ENCODE measurements at places on chromosomes 3 and 15.

DNA sequence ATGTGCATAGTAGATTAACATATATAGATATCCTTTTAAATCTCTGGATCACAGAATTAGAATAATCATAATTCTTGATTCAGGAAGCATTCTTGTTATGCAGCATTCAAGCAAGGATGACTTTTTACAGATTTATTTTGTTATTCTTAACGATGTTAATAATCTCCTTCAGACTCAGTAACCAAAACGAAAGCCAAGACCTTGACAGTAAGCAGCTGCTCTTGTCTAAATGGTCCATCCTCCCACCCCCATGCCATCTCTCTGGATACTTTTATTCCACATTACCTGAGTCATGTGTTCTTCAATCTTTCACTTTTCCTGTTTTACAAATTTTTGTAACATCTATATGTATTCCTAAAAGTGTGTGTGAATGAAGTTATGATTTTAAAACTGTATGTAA lies 33.3 kb upstream of the GPR171 start:
- no peak for DNase-seq

GRCh38 chr3:30657914-30658313 lies 51.5 kb downstream of the TGFBR2 start:
- DNase-seq, result no peak

- peak; percentile 3 for DNase-seq
Measured at GRCh38 chr3:74267588-74268184, 346.8 kb downstream of the CNTN3 start.

- no peak for DNase-seq
Measured at GRCh38 chr3:23576379-23576959, 229.3 kb upstream of the UBE2E1 start.

DNA sequence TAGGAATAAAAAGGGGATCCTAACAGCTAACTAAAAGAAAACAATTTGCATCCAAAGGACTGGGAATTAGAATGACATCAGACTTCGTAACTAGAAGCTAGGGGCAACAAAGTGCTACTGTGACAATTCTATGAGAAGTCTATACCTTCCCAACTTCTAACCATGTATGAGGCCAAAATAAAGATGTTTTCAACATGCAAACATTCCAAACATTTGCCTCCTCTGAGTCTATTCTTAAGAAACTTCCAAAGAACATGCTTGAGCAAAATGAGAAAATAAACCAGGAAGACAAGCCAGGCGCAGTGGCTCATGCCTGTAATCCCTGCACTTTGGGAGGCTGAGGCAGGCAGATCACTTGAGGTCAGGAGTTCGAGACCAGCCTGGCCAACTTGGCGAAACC lies 13.1 kb upstream of the RNF7 start:
- no peak for DNase-seq

GRCh38 chr3:47161983-47162696 lies 1.8 kb downstream of the SETD2 start:
- no peak for DNase-seq

DNA sequence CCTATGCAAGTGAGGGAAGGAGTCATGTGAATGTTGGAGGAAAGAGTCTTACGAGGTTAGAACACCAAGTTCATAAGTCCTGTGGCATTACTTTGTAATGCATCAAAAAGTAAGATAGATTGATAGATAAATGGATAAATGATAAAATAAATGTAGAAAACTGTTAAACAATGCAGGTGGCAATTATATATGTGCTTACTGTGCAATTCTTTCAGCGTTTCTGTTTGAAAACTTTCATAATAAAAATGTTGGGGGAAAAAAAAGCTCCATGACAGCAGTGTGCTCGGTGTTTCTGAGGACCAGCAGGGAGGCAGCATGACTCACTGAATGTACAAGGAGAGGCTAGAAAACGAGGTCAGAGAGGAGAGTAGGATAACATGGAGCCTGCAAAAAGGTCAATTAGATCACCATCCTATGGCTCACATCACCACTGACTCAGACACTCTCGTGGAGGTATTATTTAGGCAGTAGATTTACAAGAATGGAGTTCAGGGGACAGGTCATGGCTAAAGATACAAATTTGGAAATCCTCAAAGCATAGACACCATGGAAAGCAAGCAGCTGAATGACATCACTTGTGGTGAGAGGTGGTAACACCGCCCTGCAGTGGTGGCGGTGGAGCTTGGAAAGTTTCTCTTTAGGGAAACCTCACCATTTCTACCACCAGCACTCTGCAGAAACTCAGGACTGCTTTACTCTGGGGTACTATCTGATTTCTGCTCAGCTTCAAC lies 219.8 kb downstream of the CTNNB1 start:
- DNase-seq, result no peak

- DNase-seq, result no peak
Measured at GRCh38 chr3:1404270-1404962, 311.6 kb downstream of the CNTN6 start.

DNA sequence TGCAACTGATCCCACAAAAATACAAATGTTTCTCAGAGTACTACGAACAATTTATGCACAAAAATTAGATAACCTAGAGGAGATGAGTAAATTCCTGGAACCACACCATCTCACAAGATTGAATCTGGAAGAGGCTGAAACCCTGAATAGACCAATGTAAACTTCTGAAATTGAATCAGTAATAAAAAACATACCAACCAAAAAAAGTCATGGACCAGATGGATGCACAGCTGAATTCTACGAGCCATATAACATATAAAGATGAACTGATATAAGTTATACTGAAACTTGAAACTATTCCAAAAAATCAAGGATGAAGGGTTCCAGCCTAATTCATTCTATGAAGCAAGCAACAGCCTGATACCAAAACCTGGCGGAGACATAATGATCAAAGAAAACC lies 336.3 kb downstream of the PYDC2 start:
- no peak for DNase-seq

- DNase-seq, result no peak
Measured at GRCh38 chr3:49610666-49611280, 56.5 kb downstream of the BSN start.

- no peak for DNase-seq
Measured at GRCh38 chr3:69695933-69696332, 43.3 kb upstream of the MITF start.

DNA sequence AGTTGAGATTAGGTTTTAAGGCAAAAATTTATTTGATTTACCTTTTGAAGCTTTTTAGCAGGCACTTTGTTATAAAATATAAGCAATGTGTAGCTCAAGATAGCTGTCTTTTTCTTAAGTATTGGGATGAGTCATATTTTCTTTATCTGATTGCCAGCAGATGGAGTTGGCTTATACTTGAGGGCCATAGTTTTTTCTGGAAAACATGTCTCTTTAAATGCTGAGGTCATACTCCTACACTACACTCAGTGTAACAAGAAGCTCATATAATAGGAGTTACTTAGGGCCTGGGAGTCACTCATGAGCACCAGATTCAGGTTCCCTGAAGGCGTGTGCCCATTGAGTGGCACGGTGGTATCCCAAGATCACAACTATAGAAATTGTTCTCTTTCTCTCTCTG lies 579.8 kb downstream of the EDEM1 start:
- DNase-seq, result no peak

DNA sequence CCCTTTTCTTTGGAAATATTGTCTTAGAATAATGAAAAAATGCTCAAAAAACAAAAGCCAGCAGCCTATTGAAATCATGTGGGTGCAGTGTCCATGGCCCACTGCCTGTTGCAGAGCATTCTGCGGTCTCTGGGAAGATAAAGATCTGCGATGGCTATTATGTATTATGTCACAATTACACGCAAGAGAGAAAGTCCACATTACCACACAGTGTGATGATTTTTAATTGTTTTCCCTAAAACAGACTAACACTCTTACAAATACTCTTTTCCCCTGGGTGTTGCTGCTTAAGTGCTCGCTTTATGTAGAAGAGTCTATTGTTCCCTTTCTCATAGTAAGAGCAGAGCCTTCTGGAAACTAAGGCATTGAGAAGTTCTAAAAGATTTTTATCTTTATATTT lies 32.2 kb downstream of the SSR3 start:
- DNase-seq, result no peak

DNA sequence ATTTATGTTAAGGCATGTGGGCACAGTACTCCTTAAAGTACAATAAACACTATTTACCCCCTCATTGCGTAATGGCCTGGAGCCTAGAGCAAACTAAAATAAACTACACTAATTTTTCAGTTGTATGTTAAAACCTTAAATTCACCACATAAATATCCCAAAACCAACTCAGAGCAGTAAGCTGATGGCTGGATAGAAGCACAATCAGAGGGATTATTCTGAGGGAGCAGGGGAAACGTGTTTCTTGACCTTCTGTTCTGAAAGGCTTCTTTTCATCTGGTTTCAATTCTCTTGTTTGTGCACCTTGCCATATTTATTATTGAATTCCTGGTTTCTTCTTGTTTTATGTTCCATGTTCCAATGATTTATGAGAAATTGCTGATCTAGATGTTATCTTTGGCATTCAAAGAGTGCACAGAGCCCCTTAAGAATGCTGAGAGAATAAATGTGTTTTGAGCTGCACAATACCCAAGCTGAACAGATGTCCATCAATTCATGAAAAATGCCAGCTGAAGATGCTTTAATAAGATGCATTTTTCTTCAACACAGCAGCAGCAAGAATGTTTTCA lies 29.6 kb downstream of the RPL22L1 start:
- no peak for DNase-seq

DNA sequence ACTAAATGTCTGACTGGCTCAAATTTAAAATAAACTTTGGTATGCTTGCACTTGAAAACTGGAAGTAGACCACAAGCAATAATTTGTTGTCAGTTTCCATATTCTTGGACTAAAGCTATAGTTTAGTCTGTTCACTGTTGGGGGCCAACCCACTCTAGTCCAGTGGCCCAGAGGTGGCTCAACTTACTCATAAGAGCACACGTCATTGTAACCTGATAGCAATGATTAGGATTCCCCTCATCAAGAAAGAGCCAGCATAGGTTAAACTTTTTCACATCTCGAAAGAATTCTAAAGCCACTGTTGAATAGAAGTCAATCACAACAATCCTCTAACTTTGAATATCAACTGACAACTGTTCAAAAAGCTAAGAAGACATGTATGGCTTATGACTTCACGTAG lies 147.0 kb downstream of the MEIS2 start:
- no peak for DNase-seq

DNA sequence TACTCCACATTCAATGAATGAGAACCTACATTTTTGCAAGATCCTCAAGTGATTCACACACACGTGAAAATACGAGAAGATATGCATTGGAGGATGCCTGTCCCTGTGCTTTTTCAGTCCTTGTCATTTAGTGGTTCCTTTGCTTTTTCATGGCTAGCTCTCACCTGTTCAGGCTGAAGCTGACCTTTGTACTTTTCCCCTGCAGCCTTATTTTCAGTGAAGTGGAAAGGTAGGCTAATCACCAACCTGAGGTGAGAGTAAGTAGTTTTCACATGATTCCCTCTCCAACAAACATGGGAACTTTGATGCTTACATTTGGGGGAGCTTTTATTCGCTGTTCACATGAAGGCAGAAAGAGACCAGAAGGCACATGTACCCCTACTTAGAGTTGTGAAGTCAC lies 8.3 kb downstream of the ITPR1 start:
- no peak for DNase-seq

Measured in amniotic stem cell (primary cell).